ENCODE measurements at places on chromosomes 5 and 9.
A peak's percentile ranks its signal among the peaks of the same experiment; 100 is the strongest.

GRCh38 chr5:41447650-41448510 is 62.5 kb downstream of the PLCXD3 start:
- peak; percentile 45 for DNase-seq

DNA sequence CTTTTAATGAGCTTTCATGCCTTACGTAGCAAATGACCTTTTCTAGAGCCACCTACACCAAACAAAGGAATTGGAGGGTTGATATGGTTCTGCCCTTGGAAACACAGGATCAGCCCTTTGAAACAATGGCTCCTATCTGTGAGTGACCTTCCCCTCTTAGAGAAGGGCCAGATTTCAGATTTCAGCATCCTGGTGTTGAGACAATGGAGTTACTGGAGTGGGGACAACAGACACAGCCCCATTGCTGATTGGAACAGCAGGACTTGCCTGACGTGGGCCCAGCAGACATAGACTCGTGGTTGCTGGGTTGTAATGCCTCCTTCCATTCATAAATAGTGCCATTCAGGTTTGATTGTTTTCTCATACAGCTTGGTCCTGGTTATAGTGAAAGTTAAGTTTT is 96.0 kb downstream of the GALNT10 start:
- no peak for DNase-seq

DNA sequence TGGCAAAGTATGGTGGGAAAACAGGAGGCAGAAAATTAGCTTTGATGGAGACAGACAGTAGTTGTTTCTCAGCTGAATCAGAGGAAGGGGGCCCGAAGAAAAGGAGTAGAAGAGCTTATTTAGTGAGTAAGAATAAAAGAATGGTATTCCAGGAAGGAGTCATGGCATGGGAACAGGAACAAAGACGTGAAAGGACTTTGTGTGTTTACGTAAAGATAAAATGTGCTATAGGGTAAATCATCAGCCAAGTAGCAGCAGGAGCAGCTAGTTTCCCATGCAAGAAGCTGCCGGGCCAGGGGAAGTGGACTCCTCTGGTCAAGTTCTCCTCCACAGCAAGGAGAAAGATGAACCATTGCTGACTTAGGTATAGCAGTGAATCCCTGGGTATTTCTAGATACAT is 454.5 kb downstream of the HINT1 start:
- no peak for DNase-seq

DNA sequence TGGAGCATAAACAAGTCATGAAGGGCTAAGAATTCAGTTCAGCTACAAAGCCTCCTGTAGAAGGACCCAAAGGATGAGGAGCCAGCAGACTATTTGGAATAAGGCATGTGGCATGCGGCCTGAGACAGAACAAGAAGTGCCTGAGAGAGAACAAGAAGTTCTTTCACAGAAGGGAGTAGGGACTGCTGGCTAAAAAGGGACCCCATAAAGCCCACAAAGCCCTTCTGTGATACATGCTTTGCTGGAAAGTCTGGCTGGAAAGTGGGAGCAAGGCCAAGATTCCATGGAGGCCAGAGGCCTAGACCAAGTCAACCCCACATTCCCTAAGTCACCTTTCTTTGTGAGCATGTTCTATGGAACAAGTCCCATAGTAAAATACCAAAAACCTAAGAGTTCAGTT is 35.9 kb upstream of the UBAP2 start:
- DNase-seq: peak; percentile 15

DNA sequence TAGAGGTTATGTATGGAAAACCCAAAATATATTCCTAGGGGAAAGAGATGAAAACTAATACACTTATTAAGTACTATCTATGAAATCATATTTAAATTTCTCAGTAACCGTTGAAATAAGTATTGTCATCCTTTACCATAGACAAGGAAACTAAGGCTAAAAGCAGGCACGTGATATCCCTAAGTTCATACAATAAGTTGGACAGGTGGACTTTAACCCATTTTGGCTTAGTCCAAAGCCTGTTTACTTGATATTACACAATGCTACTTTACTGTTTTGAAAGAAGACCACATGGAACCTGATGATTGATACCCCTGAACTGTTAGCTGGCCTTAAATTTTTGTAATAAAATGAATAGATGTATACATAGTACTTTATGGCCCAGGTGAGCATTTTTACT is 3.5 kb downstream of the NFX1 start:
- no peak for DNase-seq

DNA sequence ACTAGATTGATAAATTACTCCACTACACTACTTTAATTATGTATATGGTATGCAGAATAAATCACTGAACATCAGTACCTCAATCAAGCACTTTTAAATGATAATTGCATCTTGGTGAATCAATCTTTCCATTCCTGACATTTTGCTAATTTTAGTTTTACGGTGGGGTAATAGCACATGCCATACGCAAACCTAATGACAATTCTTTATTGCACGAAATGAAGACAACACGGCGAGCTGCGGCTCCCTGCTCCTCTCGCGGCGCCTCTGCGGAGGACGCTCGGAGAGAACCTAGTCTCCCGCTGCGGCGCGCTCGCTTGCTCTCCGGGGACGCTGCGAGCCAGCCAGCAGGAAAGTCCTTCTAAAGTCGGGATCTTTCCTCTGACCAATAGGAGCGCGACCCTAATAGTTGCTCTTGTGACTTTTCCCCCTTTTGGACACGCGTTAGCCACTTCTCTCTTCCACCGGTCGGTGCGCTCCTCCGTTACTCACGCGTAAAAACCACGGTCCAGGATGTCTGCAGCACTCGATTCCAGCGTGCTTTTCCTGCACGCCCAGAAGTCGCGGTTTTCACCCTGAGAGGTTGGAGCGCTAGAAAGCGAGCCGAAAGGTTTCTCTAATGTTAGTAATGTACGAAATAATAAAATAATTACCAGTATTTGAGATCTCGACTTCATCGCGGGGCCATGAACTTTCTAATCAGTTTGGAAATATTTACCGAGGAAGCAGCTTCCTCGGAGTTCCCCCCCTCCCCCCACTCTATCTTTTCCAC is 1.0 kb upstream of the MEF2C start:
- DNase-seq: peak; percentile 35

GRCh38 chr9:130933114-130934046 is 5.7 kb downstream of the FIBCD1 start:
- no peak for DNase-seq

DNA sequence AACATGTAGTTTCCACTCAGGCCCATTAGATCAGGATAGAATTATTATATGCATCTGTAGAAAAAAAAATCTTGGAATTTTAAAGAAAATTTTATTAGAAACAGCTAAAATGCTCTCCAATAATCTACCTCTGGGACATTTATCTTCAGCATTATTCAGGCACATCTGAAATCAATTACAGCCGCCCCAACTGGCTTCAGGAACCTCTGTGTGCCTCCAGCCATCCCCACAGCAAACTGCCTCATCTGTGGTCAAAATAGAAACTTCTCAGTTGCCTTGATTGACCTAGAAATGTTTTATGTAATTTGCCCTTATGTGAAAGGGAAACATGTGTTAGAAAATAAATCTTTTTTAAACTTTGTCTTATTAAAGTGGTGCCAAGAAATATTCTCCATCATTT is 120.1 kb upstream of the LPAR1 start:
- DNase-seq: no peak

GRCh38 chr5:151897020-151897552 is 27.6 kb downstream of the GLRA1 start:
- no peak for DNase-seq

DNA sequence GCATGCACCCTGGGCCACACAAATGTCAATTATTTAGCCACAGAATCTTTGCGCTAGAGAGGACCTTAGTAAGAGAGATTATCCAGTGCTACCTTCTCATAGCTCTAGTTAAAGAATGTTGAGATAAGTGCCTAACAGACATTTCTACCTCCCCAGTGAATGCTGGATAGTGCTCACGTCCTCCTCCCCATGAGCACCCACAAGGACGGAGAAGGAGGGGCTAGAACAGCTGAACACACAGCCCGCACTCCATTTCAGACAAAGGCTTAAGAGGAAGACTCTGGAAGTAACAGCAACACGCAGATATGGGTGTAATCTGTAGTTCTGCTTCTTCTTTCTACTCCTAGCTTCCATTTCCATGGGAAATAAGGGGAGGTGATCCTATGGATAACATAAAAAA is 120.5 kb downstream of the FEM1C start:
- no peak for DNase-seq

DNA sequence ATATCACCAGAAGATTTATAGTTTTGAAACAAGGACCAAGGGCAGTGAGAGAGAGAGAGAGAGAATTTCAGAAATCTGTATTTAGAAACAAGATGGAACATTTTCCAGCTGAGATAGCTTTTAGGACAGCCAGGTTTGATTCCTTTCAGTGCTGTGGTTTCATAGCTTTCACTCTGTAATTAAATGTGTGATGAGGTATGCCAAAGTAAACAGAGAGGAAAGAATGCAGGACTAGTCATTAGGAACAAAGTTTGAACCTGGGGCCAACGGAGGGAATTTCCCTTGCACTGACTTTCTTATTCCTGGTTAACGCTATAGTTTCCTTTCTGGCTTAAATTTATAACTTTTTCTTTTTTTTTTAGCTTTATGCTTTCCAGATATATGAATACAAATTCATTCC is 10.0 kb upstream of the CCL28 start:
- no peak for DNase-seq

GRCh38 chr5:79687889-79688288 is 1.7 kb upstream of the CMYA5 start:
- no peak for DNase-seq

DNA sequence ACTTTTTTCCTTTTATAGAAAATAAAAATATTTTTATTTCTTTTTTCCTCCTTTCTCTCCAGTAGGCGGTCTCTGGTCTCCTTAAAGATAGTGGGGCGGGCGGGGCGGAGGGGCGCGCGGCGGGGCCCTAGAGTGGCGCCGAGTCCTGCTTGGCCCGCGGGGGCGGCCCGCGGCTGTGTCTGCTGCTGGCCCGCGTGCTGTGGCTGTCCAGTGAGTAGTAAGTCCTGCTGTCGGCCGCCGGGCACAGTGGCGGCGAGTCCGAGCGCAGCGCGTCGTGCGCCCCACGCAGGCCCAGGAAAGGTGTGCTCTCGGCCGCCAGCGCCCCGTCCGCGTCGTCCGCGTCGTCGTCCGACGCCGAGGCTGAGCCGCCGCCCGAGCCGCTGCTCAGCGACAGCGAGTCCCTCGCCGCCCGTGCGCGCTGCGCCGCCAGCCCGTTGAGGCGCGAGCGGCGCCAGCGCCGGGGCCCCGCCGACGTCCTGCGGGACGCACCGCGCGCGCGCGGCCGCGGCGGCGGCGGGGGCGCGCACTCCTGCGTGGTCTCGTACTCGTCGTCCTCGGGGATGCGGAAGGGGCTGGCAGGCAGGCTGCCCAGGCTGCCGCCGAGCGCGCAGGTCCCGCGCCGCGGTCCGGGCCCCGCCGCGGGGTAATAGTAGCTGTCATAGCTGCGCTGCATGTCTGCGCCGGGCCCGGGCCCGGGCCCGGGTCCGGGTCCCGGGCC is 52.3 kb downstream of the PSD2 start:
- DNase-seq: peak; percentile 82

- no peak for DNase-seq
Observed at GRCh38 chr9:272251-273213, 57.9 kb downstream of the DOCK8 start.

DNA sequence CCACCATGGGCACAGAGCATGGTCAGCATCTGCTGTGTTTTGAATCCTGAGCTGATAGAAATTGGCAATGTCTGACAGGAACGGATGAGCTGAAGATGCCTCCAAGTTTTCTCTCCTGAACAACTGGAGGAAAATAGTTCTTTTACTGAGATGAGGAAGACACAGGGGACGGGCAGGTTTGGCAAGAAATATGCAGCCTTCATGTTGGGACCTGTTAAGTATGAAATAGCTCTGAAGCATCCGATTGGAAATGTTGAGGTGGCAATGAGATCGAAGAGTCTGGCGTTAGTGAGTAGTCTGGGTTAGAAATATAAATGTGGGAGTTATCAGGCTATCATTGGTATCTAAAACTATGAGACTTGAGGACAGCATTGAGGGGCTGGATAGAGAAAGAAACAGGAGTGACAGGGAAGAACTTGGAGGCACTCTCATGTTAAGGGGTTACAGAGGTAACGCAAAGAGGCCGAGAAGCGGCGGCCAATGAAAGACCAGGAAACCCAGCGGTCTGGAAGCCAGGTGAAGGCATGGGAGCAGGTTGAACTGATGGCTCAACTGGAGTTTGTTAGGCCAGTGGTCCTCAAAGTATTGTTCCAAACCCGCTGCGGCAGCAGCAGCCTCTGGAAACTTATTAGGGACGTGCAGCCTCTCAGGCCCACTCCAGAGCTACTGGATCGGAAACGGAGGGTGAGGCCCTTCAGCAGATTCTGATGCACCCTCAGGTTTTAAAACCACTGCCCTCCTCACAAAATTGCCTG is 1.0 kb upstream of the MAMDC2 start:
- DNase-seq: no peak

DNA sequence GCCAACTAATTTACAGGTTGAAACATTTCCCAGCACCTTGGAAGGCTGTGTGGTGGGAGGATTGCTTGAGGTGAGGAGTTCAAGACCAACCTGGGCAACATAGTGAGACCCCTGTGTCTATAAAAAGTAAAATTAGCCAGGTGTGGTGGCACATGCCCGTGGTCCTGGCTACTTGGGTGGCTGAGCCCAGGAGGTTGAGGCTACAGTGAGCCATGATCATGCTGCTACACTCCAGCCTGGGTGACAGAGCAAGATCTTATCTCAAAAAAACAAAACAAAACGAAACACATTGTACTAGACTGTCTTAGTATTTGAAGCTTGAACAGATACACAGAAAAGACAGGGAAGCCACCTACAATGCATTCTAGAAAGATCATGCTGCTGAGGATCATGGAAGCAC is 2.8 kb upstream of the HSDL2 start:
- DNase-seq: no peak

DNA sequence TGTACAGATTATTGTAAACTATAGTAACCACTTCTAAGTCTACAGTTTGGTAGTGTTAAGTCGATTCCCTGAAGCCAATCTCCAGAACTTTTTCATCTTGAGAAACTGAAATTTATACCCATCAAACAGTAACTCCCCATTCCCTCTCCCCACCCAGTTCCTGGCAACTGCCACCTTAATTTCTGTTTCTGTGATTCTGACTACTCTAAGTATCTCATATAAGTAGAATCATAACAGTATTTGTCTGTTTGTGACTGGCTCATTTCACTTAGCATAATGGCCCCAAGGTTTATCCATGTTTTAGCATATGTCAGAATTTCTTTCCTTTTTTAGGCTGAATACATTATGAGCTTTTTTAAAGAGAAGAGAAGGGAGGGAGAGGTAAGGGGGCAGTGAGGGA is 61.4 kb downstream of the SPOCK1 start:
- DNase-seq: no peak

DNA sequence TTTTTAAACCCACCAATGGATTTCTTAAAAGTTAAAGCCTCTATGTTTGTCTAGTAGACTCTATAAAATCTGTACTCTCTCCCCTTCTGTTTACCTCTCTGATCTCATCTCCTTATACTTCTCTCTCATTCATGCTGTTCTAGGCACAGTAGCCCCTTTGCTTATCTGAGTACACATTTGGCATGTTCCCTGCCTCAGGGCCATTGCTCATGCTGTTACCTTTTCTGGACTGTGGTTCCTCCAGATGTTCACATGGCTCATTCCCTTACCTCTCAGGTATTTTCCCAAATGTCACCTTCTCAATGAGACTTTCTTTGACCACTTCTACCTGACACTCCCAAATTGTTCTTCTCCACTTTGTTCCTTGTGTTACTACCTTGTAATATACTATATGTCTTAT is 176.1 kb downstream of the CWC27 start:
- no peak for DNase-seq
